ENCODE measurements at places on chromosomes 13 and 19.

GRCh38 chr19:4063369-4064148 lies 3.1 kb downstream of the ZBTB7A start:
- DNase-seq = no peak

DNA sequence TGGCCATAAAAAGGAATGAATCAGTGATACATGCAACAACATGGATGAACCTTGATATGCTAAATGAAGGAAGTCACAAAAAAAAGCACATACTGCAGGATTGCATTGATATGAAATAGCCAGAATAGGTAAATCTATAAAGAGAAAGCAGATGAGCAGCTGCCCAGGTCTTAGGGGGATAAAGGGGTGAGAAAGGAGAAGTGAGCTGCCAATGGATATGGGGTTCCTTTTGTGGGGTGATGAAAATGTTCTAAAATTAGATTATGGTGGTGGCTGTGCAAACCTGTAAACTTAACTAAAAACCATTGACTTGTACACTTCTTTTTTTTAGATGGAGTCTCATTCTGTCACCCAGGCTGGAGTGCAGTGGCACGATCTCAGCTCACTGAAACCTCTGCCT lies 12.1 kb downstream of the HAS1 start:
- DNase-seq = no peak

DNA sequence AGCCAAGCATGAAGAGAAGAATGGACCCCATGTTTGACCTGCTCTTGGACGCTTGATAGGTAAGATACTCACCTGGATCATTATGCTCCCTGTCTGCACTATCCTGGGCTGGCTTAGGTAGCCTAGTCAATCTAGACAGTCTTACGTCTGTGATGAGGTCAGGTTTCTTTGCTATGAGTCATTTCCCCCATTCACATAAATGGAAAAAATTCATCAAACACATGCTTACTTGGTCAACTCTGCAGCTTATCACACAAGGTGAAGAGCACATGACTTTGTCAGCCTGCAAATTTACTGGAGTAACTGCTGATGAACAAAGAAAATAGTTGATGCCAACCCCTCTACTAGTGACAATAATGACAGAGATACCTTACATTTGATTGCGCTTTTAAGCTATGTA lies 170.0 kb downstream of the NUFIP1 start:
- peak; percentile 10 for DNase-seq

- no peak for DNase-seq
Observed at GRCh38 chr13:36248700-36249099, 34.3 kb upstream of the SOHLH2 start.

DNA sequence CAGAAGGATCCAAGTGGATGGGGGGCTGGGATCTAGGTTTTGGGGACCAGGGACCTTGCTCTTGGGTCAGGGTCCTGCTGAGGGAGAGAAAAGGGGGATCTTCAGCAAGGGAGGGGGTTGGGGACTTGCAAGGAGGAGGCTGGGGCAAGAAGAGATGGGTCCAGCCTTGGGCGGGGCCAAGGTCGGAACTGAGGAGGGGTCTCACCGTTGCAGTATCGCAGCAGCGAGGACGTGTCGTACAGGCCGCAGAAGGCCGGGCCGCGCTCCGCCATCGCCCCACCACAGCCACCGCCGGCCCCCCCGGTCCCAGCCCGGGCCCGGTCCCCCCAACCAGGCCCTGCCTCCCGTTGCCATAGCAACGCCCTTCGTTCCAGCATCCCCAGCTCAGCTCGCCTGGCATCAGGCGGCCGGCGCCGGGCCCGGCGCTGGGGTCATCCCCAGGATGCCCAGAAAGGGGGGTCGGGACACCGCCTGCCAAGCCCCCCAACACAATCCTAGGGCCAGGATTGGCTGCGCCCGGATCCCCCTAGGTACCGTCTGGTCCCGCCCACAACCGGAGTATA lies 6.0 kb upstream of the EML2 start:
- DNase-seq = no peak

DNA sequence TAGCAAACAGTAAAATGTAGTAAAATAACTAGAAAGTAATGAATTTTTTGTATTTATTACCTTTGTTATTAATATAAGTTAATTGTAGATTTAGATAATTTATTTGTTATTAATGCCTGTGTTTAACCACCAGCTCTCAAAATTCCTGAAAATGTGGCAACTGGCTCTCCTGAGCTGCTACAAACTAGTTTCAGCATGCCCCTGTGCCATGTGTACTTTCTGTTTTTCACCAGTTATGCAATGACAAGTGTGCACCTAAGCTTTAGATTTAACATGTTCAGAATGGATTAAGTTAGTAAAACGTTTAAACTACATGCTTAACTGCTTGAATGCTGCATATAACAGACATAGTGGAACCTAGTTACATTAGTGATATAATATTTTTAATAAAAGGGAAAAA lies 88.1 kb downstream of the POSTN start:
- DNase-seq = no peak

GRCh38 chr19:16142032-16142580 lies 1.4 kb upstream of the HSH2D start:
- DNase-seq = no peak

GRCh38 chr13:109750221-109750775 lies 36.1 kb downstream of the IRS2 start:
- no peak for DNase-seq

DNA sequence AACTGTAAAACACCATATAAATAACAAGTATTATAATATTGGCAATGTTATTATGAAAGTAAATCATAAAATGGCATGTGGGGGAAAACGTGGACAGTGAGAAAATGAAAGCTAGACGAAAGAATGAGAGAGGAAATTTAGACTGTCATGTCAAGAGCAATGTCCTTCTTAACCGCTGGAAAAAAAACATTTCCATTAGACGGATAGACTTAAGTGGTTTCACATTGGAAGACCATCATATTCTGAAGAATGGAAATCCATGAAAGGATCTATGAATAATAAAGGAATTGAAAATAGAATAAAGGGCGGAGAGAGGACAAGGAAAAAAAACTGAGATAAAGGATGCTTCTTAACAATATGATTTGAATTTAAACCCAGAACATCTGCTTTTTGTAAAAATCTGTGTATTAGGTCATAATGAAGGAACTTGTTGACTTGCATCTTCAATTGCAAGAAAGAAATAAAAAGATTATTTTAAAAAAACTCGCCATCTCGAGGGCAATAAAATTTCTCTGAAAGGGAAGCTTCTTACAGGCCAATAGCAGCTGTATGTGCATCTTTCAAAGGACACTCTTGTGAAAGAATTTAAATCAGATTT lies 90.6 kb downstream of the SPRY2 start:
- DNase-seq = no peak

All from activated CD4-positive, alpha-beta T cell treated with anti-CD3 and anti-CD28 coated beads, Interleukin-2, amount 50 U/mL, for 48 hours (primary cell).